Skeletal muscle cell (primary cell): ENCODE measurements at places on chromosomes 4 and X.

DNA sequence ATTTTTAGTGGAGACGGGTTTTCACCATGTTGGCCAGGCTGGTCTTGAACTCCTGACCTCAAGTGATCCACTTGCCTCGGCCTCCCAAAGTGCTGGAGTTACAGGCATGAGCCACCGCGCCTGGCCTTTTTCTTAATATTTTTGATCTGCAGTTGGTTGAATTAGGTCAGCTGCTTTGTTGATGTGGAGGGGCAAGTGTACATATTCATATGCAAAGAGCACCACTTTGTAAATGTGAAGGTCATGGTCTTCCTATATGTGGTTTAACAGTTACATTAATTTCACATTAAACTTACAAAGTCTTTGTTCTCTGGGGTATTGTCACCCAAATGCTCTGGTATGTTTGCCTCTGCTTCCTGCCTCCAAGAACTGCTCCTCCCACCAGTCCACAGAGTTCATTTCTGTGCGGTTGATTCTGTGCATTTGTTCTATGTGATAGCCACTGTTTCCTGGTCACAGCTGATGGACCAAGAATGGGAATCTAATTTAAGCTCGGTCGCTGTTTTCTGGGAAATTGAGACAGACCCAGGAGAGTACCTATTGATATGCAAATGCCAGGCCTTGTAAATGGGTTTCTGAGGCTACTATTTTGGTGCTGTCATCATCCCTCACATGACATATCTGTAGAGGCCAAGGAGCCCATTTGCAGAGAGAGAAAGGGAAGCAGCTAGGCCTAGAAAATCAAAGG lies 26.9 kb upstream of the HPSE start:
- DNase-seq: no peak

GRCh38 chr4:179307297-179308136 lies 1865.3 kb upstream of the AGA start:
- DNase-seq: no peak

GRCh38 chrX:111914398-111915090 lies 38.6 kb downstream of the TRPC5OS start:
- no peak for DNase-seq

DNA sequence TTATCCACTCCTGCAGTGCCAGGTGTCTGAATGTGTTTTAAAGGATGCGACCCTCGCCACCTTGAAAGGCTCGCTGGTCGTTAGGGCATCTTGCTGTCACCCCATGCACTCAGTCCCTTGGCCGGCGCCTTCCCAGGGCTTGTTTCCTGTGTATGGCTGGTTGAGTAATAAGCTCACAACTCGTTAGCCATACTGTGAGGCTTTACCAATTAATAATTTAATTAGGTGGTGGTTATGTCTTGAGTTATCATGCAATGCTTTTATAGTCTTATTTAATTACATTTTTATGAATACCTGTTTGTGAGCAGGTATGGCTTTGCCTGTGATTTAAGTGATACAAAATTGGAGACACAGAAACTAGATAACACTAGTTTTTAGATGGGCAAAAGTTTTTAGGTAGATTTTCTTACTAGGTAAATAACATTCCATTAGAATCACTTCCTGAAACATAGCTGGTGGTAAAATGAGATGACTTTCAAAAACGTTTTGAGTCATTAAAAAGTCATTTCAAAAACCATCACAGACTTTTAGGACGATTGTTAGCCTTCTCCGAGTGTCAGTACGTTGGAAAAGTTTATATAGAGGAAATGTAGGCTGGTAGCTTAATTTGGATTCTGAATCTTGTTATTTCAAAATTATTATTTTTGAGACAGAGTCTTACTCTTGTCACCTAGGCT lies 18.2 kb downstream of the PTTG2 start:
- DNase-seq: no peak

GRCh38 chr4:183157215-183157614 lies 58.2 kb downstream of the WWC2 start:
- no peak for DNase-seq

GRCh38 chr4:150768497-150768896 lies 186.5 kb downstream of the MAB21L2 start:
- no peak for DNase-seq

- DNase-seq: no peak
Measured at GRCh38 chrX:67568769-67569168, 24.9 kb downstream of the AR start.

DNA sequence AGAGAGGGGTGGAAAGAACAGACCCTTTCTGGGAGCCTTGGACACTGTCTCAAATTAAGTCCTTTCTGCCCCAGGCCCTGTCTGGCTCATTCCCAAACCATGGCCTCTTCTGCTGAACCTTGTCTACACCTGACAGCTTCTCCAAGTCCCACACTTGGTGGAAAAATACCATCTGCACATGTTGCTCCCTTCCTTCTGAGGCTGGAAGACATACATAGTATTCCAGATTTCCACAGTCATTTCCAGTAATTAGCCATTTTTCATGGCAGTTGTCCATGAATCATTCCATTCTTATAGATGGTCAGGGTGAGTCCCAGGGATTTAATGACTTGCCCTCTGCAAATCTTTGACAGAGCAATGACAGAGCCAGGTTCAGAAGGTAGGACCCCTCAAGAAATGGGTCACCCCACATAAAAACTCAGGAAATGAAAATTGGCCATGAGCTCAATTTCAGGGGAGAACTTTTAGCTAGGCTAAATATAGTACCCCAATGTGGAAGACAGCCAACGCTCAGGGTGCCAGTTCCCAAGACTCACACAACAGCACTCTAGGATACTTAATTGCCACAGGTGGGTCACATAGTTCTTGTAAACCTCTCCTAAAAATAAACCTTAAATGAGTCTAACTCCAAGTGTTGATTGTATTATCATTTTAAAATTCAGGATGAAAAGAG lies 16.2 kb upstream of the DAPP1 start:
- no peak for DNase-seq

- no peak for DNase-seq
Measured at GRCh38 chr4:15109600-15109999, 107.3 kb downstream of the CPEB2 start.

DNA sequence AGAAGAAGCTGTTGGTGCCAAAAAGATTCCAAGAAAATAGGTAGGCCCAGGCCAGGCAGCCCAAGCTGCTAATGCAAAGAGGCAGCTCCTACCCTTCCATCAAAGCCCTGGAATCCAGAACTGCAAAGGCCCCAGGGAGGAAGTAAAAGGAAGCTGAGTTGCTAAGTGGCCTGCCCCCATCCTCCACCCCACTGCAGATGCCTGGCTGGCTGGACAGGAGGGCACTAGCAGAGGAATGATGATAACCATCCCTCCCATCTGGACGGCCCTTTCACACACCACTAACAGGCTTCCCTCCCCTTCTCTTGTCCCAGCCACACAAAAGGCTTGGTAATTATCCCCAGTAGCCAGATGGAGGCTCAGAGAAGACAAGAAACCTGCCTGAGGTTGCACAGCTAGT lies 32.4 kb upstream of the PJA1 start:
- DNase-seq: no peak

GRCh38 chrX:154714925-154715324 lies 36.0 kb downstream of the GAB3 start:
- no peak for DNase-seq

DNA sequence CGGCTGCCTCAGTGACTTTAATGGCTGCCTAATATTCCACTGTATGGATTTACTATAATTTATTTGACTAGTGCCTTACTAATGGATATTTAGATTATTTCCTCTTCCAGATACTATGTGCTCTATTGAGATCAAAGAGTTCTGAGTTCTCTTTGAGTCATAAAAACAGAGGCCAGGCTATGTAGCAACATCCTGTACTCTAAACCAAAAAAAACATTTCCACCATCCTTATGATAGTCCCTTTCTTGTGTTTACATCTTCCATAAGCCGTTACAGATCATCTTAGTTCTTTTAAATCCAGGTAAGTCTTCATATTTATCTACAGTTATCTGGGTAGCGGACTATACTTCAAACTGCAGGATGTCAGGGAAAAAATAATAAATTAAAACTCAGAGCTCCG lies 56.6 kb upstream of the TMEM184C start:
- no peak for DNase-seq

GRCh38 chrX:39492497-39493162 lies 605.1 kb downstream of the BCOR start:
- DNase-seq: no peak

DNA sequence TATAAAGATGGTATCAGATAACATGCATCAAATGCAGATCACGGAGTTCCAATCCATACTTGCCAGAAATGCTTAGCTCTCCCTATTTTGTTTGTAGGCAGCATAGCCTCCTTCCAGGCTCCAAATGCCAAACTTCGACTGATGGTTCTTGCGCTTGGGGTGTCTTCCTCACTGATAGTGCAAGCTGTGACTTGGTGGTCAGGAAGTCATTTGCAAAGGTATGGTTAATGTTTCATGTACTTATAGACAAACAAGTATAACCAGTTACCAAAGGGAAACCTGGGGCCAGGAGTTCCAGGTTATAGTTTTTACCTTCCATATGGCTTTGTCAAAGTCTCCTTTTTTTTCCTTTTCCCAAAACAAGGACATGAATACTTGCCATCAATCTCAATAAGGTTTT lies 5.3 kb downstream of the CWH43 start:
- no peak for DNase-seq

DNA sequence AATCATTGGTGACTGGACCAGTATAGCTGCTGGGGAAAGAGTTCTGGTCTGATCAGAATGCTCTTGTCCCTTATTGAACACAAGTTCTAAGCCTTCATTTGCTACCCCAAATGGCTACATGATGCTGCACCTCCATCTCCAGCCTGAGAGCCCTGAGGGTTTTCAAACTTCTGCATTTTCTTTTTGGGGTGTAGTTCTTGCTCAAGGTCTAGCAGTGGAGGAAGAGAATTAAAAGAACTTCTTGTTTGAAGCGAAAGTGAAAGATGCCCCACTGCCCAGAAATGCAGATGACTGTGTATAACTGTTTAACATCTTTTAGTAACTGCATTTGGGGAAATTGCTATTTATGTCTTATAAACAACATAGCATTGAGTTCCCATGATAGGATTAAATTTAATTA lies 38.5 kb downstream of the LAMTOR3 start:
- no peak for DNase-seq

- DNase-seq: no peak
Measured at GRCh38 chr4:48635310-48635709, 144.8 kb downstream of the FRYL start.

- peak; percentile 91 for DNase-seq
Measured at GRCh38 chr4:87589531-87589930, 18.8 kb upstream of the DSPP start.

- DNase-seq: no peak
Measured at GRCh38 chr4:95118497-95118896, 360.7 kb downstream of the BMPR1B start.

DNA sequence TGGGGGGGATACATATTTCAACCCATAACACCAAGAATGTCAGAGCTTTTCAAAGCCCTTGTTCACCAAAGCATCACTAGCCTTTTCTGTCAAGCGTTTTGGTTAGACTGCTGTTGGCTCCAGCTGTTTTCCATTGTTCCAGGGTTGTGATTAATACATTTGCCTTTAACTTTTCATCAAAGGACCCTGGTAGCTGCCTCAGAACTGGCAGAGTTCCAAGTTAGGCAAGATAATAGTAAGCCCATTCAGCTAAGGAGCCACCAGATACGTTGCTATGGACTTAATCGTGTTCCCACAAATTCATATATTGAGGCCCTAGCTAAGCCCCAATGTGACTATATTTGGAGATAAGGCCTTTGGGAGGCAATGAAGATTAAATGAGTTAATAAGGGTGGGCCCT lies 37.1 kb downstream of the ENOPH1 start:
- DNase-seq: peak; percentile 5

DNA sequence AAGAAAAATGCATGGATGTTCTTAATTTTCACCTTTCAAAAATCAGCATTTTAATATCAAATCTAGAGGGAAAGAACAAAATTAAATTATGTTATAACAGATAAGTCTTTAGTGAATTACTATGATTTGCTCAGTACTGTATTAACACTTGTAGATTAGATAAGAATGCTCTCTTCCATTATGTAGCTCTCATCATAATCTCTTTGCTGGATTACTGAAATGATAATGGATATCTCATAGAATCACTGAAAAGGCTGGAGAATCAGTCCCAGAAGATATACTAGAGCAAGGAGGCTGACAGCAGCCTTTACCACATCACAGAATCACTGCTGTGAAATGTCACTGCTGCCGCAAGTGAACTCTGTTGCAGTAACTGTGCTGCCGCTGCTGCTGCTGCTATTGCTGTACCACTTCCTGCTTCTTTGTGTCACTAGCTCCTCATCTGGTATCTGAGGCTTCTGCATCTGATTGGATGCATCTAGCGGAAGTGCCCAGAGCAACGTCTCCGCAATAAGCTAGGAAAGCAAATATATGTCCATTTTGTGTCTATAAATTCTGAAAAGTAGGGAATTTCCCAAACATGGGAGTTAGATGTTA lies 738.2 kb downstream of the ADGRL3 start:
- no peak for DNase-seq

GRCh38 chr4:14091966-14092365 lies 464.4 kb upstream of the BOD1L1 start:
- no peak for DNase-seq

GRCh38 chr4:43607827-43608461 lies 715.4 kb downstream of the GRXCR1 start:
- no peak for DNase-seq

DNA sequence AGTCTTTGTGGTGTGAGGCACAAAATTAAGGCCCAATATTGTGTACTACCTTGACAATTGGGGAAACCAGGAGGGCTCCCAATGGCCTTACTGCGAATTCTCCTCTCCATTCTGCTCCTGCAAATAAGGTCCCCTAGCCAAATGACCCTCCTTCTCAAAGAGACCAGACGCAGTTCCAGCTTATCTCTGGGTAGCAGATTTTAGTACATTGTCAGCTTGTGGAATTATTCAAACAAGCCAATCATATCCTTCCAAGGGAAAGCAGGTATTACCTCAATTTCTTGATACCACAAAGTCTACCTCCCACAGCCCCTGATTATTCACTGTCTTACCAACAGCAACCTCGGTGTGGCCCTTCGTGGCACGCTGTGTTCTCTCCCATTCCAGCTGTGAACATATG lies 7.8 kb upstream of the ZBTB33 start:
- DNase-seq: no peak

GRCh38 chrX:32778965-32779364 lies 432.4 kb downstream of the DMD start:
- DNase-seq: no peak

DNA sequence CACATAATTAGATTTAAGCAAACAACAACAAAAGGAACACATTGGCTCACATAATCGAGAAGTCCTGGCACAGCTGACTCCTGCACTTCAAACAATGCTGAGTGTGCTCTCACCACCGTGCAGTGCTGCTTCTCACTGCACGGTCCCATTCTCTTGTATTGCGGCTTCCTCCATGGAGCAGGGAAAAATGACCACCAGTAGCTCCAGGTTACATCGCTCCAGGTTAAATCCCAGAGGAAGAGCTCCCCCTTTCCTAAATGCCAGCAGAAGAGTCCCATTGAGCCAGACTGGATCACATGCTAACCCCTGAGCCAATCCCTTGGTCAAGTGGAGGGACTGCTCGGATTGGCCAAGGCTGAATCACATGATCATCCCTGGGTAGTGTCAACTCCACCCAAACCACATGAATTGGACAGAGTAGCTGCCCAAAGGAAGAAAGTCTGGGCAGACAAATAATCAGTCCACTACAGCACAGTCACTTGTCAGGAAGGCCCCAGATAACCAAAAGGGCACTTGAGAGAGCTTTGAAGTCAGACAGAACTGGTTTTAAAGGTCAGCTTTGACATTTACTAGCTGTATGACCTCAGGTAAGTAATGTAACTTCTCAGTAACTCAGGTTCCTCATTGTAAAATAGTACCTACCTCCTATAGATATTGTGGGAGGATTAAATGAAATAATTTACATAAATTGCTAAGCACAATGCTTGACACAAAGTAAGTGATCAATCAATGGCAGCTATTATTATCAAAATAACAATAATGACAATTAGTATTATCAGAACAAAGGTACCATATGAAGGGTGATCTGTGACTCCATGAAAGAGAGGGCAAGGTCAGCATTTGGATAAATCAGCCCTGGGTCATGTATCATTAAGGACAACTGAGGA lies 14.3 kb downstream of the TEC start:
- DNase-seq: no peak
